ENCODE measurements at places on chromosomes 12 and 14.

DNA sequence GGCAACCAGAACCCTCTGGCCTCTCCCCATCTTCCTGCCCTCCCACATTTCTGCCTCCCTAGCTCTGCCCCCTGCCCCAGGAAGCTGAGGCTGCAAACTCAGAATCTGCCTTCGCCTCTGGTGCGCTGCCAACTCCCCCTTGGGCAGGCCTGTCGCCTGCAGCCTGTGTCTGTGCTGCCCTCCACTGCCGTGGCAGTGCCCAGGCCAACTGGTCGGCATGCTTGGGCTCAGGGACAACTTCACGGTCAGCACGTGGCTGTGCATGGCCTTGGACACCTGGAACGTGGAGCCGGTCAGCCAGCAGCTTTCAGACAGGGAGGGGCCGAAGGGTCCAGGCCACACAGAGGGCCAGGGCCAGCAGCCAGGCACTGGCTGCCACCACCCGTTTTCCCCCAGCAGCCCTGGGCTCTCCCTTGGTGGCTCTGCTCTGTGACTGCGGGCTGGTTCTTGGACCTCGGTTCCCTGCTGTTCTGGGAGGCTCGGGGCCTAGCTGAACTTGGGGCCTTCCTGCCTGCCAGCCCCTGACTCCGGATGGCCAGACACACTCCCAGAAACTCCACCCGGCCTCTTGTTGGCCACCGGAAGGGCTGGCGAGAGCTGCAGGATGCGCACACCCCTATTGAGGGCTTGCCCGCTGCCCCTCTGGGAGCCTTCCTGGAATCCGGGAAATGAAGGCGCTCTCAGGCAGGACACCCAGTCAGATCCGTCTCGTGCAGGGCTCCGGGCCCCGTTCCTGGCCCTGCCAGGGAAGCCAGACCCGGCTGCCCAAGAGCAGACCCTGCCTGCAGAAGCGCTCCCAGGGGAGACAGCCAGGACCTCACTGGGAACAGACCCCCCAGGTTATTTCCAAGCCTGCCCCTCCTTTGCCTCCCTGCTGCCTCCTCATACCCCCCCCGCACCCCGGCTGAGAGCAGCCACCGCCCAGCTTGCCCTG is 34.2 kb upstream of the PPP1R13B start:
- no peak for DNase-seq

GRCh38 chr12:104026841-104027599 is 23.0 kb downstream of the GLT8D2 start:
- no peak for DNase-seq

DNA sequence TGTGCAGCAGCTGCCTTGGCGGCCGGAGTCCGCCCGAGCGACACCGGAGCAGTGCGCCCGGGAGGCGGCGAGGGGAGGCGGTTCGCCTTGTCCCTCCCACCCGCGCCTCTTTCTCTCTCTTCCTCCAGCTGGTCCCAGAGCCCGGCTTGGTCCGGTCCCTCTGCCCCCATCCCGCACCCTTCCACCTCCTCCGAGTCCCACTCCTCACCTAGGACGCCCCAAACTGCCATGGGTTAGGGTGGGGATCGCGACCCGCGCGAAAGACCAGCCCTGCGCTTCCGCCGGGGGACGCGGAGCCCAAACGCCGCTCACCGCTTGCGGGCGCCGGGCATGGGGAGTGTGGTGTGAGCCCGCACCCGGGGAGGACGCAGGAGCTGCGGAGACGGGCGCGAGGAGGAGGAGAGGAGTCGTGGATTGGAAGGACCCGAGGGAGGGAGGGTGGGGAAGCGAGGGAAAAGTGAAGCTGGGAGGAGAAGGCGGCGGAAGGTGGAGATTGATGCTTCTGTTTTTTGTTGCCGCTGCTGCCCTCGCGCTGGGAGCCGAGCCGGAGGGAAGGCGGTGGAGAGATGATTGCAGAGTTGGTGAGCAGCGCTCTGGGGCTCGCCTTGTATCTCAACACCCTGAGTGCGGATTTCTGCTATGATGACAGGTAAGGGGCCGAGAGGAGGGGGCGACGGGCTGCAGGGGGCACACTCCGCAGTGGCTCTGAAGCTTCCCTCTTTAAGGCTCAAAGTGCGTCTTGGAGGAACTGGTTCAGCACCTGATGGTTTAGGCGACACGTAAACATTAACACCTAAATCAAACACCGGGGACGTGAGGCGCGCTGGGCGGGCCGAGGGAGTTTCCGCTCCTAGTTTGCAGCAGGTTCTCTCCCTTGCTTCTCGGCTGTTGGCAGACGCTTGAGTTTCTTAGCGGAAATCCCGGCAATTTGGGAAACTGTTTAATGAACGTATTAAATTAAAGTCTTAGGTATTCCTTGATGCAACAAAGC is 610 bp downstream of the TMTC2 start:
- DNase-seq: no peak

DNA sequence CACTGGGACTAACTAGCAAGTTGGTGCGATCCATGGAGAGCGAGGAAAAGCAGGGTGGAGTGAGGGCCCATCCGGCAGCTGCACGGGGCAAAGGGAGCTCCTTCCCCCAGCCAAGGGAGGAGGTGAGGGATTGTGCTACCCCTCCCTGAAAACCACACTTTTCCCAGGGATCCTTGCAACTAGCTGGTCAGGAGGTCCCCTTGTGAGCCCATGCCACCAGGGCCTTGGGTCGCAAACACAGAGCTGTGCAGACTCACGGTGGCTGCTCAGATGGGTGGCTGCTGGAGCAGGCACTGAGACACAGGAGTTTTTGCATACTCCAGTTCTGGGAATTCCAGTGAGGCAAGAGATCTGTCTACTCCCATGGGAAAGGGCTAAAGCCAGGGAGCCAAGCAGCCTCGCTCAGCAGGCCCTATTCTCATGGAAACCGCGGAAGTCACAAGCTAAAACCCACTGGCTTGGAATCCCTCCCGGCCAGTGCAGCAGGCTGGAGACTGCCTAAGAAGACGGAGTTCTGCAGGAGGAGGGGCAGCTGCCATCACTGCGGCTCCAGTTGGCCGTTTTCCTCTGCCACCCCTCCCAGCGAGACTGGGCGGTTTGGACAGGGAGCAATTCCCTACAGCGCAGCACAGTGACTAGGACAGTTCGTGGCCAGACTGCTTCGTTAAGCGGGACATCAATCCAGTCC is 10.9 kb upstream of the ZNF705A start:
- peak; percentile 73 for DNase-seq

- no peak for DNase-seq
These were observed 1480.2 kb downstream of the AACS start for GRCh38 chr12:126545411-126545810.

GRCh38 chr12:114683709-114684097 is 272 bp downstream of the TBX3 start:
- DNase-seq: no peak

DNA sequence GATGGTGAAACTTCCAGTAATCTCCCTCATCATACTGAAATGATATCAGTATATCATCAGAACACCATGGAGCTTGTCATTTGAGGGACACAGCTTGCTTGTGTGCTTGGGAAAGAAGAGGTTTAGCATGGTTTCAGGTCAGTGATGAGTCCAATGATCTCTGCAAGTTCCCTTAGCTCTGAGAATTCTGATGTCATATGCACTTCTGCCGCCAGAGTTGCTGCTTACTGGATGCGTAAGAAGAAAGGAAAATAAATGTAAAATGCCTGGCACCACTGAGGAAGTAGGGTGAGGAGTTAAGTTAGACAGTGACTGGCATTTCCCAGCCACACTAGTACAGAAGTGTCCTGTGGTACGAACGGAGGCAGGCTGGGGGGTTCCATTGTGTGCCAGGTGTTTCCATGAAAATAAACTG is 22.6 kb downstream of the PRKCH start:
- no peak for DNase-seq

- DNase-seq: no peak
These were observed 35.6 kb upstream of the TBX5 start for GRCh38 chr12:114441545-114441944.

- no peak for DNase-seq
These were observed 29.7 kb downstream of the A2ML1 start for GRCh38 chr12:8852119-8852518.

GRCh38 chr14:90815572-90815821 is 733 bp downstream of the TTC7B start:
- no peak for DNase-seq

- DNase-seq: no peak
These were observed 106.0 kb downstream of the PELI2 start for GRCh38 chr14:56224229-56224628.

DNA sequence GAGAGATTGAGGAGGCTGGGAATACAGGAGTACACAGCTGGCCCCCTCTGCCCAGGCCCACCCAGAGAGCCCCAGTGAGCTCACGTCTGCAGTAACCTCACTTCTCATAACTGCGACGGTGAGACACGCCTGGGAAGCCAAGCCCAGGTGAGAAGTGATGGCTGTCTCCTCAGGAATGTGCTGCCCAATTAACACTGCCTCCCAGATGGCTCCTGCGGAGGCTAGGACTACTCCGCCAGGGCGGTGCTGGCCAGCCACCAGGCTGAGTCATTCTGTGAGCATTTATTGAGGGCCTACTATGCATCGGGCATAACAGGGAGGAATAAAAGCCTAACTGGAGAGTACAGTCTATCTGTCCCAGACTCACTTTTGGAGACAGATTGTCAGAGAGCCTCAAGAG is 9.3 kb upstream of the TMEM106C start:
- DNase-seq: no peak

DNA sequence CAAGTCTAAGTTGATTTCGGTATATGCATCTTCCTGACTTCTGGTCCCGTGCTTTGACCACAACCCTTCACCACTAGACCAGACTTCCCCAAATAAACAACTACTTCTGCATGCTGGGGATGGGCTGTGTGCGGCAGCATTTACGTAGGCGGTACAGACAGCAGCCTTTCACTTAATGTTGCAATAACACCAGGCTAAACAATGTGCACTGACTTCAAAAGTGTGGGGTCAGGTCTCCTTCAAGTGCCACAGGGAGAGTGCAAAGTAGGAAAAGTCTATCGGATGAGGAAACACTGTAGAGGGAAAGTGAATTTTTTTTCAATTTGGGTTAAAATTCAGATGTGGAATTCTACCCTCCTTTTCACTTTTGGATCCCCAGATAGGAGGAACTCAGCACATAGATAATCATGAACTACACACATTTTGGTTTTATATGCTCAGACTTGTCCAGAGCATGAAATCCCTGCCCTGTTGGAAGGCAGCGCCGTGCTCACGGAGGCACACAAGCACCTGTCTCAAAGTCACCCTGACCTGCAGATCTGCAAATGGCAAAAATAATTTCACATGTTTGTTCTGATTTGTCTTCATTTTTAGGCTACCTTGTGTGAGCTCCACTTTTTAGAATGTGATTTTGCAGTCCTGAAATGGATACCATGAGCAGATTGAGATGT is 3.6 kb upstream of the FOS start:
- DNase-seq: no peak

- DNase-seq: peak; percentile 79
These were observed 22.4 kb upstream of the SERPINA6 start for GRCh38 chr14:94345344-94346064.

GRCh38 chr14:54807428-54807827 is 95.2 kb downstream of the GCH1 start:
- DNase-seq: no peak

GRCh38 chr12:46485853-46486252 is 113.3 kb upstream of the SLC38A2 start:
- no peak for DNase-seq

DNA sequence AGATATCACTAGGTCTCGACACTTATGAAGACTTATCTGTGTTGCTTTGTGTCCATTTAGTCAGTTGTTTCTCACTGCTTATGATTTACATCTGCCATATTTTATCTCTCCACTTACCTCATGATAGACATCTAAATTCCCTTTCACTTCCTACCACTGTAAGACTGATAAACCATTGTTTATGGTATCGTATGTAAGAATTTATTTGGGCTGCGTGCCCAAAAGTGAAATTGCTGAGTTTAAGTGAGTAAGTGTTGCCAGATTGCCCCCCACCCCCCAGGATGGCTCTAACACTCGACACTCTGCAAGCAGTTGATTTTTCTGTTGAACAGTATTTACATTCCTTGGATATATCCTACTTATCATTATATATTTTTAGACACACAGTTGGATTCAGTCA is 69.9 kb upstream of the MON2 start:
- peak; percentile 4 for DNase-seq

DNA sequence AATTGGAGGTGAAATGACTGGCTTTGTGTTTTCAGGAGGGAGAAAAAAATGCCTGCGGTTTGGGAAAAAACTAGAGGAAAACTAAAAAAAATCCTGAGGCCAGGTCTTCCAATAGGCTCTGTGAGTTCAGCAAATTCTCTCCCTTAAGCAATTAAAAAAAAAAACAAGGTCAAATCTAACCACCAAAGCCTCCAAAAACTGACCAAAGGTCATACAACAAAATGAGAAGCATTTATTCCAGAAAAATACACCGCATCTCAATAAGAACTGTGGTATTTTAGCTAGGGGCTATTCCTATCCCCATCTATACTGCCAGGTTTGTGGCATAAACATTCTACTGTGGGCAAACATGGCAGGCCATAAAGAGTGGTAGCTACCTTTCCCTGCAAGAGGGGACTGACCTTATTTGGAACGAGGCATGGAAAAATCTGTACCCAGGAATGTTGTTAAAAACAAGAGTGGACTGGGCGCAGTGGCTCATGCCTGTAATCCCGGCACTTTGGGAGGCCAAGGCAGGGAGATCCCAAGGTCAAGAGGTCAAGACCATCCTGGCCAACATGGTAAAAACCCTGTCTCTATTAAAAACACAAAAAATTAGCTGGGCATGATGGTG is 60.0 kb downstream of the LRP6 start:
- no peak for DNase-seq

DNA sequence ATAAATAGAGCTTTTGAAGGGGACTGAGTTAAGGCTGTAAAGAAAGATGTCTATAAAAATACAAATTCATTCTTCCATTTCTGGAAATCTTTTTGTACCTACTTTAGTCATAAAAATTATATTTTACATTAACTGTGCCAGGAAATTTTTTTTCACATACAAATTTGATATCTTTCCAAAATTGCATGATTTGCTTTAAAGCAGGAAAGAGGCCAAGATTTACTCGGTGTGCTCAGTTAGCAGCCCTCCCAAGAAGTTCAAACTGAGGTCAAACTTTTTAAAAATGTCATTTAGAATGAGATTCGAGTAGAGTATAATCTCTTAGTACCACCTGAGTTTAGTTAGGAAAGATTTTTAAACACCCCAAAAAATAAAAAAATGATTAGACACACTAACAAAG is 173.2 kb upstream of the GRIP1 start:
- no peak for DNase-seq
